ENCODE measurements at places on chromosomes 13 and 19. TPM values are rescaled to one million over a fixed set of nuclear protein-coding genes. Genes with fewer than 3 reads are reported as not detected.

TEKTIP1 gene
- not detected for total RNA-seq

GPC6 gene
- total RNA-seq, result 5.8 TPM

IZUMO2 gene
- total RNA-seq, result not detected

LILRA5 gene
- total RNA-seq, result not detected

NAPSA gene
- 1.2 TPM for total RNA-seq

SIAH3 gene
- not detected for total RNA-seq

APOE gene
- 9.7 TPM for total RNA-seq

RNF225 gene
- total RNA-seq, result not detected

OLFM4 gene
- not detected for total RNA-seq

RFPL4A gene
- total RNA-seq, result 0.66 TPM

CCDC8 gene
- not detected for total RNA-seq

ZNF225 gene
- total RNA-seq, result 2.6 TPM

LILRB2 gene
- total RNA-seq, result 0.14 TPM

KLK4 gene
- 0.41 TPM for total RNA-seq

ERVK3-1 gene
- total RNA-seq, result 122 TPM

CYP4F3 gene
- 3.0 TPM for total RNA-seq

KCNK6 gene
- total RNA-seq, result 5.4 TPM

TIMM50 gene
- total RNA-seq, result 226 TPM

ZNF439 gene
- total RNA-seq, result not detected

TEX101 gene
- not detected for total RNA-seq

TTYH1 gene
- total RNA-seq, result not detected

CCDC159 gene
- 4.6 TPM for total RNA-seq

CD37 gene
- not detected for total RNA-seq

MUC16 gene
- total RNA-seq, result not detected

C1QTNF9B gene
- total RNA-seq, result not detected

TNFSF9 gene
- total RNA-seq, result 5.7 TPM

RXFP2 gene
- total RNA-seq, result not detected

CYP2F1 gene
- total RNA-seq, result not detected

TLE2 gene
- 2.7 TPM for total RNA-seq

ZNF555 gene
- 2.0 TPM for total RNA-seq

BLOC1S3 gene
- total RNA-seq, result 22.6 TPM

ZNF584 gene
- 20.4 TPM for total RNA-seq

Data from A549 treated with ZK216348 at 1 μM for 4 hours (cell line).